ENCODE measurements at places on chromosomes 16 and 17.
A peak's percentile ranks its signal among the peaks of the same experiment; 100 is the strongest.

- no peak for DNase-seq
These were observed 14.3 kb downstream of the MNT start for GRCh38 chr17:2386400-2387085.

DNA sequence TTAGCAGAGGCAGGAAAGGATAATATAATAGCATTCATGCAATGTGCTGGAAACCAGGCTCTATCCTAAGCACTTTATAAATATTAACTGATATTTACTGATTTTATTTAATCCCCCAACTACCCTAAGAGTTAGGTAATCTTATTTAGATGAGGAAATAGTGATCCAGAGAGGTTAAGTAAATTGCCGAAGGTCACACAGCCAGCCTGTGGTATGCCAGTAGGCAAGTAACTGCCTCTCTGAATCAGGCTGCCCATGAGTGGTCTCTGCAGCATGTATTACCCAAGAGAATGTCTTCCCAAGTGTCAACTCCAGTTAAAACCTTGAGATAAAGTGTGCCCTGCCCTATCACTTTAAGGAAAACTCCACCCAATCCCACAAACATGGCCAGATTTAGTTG is 25.3 kb upstream of the LYRM9 start:
- DNase-seq: no peak

DNA sequence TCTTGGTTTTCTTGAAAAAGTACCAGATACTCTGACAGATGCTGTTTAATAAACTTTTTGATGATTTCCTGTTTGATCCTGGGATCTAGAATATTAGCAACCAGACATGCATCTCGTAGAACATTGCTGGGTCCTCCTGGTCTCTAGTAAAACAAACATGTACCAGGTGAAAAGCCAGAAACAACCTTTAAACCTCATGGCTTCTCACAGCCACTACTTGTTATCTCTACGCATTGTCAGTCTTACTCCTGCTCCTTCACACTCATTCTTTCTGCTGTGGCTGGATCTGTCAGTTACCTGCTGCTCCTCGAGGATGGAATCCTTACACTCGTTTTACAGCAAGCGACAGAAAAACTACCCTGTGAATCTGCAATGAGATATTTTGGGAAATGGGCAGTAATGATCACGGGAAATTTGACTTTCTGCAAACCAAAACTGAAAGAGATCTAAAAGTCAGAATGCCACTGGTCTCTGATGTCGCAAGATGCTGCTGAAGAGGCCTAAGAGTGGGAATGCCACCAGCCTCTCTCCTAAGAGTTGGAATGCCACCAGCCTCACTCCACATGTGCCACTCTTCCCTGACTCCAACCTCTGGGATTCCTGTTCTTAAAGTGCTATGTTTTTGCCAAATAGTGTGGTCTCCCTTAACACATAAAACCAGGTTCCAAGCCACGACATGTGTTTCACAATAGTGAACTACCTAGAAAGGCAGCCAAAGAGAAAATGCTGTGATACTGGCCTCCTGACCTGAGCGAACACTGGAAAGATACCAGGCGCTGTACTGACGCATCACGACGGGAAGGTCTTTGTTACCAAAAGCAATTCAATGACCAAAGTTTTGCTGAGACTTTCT is 86.3 kb downstream of the VPS53 start:
- peak; percentile 42 for DNase-seq

DNA sequence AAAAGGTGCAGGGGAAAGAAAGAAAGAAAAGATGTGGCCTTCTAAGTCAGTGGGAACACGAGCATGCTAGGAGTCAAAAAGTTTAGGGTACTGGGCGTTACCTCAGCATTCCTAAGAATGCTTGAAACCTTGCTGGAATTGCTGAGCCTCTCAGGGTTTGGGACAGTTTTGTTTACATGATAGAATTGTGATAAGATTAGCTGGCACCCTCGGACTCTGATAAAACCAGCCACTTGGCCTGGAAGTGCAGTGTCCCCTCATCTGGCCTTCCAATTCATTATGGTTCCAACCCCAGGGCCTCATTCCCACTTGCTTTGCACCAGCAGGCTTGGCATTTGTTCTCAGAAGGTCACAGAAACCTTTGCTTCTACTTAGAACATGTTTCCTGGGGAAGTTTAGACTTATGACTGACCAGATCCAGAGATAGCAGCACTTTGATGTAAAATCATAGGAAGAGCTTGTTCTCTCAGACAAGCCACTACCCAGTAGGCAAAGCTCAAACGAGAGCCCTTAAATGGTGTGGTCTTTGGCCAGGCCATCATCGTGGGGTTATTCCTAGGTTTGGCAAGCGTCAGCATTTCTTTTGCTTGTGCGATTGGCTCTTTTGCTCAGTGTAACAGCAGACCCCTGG is 8.0 kb downstream of the SGF29 start:
- DNase-seq: no peak

GRCh38 chr16:84396537-84397008 is 28.2 kb downstream of the ATP2C2 start:
- peak; percentile 59 for DNase-seq

GRCh38 chr16:1991588-1991947 is 1.8 kb downstream of the SYNGR3 start:
- no peak for DNase-seq

- peak; percentile 2 for DNase-seq
These were observed 115.1 kb downstream of the PPM1E start for GRCh38 chr17:58870747-58871146.

DNA sequence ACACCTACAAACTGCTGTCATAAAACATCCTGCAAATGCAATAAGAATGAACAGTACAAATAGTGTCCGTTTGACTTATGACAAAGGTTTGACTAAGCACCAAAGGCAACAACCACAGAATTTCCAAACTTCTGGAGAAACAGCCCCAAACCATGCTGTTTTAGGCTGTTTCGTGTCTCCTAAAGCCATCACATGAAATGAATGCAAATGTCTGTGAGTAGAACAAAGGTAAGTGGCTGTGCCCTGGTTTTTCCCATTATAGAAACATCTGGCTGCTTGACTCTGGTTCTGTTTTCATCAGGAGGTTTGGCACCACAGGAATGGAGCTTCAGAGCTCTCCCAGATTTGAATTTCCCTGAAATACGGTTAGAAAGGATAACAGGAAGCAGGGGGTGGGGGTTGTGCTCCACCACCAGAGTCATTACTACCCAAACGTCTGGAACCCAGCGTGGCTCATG is 4.6 kb upstream of the EMP2 start:
- no peak for DNase-seq

DNA sequence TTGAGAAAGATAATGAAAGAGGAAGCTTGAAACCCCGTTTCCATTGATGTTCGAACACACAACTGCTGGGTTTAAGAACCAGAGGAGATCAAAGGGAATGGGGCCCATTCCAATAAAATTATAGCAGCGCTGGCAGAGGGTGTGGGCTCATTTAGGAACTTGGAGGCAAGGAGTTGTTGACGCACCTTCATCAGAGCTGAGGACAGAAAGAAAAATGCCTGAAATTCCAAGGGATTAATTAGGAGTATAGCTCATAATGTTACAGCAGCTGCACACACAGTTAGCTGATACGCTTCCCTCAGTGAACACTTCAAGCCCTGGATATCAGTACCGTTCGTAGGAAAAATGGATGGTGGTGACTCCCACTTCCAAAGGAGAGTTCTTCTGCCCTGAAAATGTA is 127.2 kb downstream of the AXIN2 start:
- DNase-seq: peak; percentile 43

GRCh38 chr17:7835814-7836595 is 2.0 kb downstream of the KDM6B start:
- DNase-seq: peak; percentile 44

DNA sequence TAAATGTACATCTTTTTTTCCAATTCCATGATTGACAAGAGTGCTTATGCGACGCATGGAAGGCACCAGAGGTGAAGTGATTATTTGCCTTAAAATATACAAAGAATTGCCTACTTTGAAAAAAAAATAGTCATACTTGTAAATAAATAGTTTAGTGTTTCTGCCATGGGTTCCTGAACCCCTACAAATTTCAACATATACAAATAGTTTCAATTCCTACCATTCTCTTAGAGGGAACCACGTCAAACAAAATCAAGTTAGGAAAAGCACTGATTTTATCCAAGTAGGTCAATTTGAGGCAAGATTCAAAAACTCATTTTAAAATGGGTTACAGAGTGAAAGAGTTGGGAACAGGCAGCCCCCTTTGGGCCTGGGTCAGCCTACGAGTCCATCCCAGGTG is 11.7 kb downstream of the CMTM3 start:
- peak; percentile 54 for DNase-seq

GRCh38 chr16:84919269-84919668 is 92.1 kb downstream of the ZDHHC7 start:
- DNase-seq: no peak

DNA sequence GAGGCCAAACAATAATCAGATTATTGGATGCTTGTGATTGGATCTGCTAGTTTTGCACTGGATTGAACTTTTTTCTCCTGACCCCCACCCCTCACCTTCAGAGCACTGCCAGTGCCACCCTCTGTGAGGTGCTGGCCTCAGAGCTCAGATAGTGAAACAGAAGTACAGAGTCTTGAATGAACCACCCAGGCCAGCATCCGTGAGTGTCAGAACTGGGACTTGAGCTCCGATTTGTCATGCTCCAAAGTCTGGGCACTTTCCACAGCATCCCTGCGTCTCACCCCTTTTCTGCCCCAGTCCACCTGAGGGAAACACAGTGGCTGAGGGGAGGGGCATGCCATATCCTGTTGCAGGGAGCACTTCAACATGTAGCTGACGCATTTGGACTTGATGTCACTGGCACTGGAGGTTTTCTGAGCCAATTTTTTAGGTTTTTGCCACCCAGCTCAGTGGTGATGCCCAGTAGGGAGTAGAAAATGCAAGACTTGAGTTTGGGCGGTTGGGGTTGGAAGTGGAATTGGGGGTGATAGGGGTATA is 47.3 kb downstream of the SMPD3 start:
- no peak for DNase-seq

DNA sequence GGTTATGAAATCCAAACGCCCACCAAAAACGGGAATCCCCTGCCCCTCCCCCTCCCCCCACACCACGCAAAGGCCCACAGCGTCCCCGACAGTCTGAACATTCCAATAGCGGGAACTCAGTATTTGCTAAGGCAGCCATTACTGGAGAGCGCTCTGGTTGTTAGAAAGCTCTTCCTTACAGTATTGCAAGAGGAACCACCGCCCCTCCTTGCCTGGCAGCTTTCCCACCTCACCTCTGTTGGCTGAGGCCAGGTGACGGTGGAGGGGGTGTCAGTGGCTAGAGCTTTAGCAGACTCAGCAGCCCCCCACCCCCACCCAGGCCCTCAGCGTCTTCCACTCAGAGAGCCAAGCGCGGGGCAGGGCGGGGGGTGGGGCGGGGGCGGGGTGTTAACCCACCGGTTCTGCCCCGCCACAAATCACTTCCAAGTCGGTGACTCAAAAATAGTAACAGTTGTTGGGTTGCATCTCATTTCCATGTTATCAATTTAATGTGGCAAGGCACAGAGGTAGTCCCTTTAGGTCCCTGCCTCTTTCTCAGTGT is 2.2 kb upstream of the PLEKHH3 start:
- peak; percentile 59 for DNase-seq

DNA sequence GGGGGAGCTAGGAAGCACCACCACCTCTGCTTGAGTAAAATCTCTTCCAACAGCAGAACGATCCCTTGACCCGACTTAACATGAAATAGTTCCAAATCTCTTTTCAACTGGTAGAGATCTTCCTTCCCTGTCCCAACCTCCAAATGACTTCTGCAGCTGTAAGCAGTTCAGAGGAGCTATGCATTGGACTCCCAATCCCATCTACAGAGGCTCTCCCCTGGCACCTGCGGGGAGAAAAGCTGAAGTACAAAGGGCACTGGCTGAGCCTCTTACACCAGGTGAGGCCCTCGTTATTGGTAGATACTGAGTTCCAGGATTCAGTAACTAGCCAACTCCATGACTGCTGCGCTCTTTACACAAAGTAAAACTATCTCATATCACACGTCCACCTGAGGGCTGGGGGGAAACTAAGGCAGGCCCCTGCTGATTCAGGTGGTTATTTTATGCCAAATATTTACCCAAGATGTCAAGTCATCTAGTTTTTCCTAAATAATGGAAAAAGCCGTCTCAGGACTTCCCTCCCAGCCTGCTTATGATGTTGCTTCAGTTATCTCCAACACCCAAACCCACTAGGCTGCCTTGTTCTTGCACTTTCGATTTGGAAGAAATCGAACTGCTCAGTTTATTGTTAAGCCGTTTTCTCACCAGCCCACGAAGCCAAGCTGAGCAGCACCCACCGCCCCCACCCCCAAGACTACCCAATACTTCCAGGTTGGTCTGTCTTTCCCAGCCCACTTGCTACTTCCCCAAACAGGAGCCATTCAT is 3.2 kb downstream of the ACTG1 start:
- peak; percentile 35 for DNase-seq

- DNase-seq: no peak
These were observed 80.8 kb downstream of the GAS7 start for GRCh38 chr17:10117581-10118001.

DNA sequence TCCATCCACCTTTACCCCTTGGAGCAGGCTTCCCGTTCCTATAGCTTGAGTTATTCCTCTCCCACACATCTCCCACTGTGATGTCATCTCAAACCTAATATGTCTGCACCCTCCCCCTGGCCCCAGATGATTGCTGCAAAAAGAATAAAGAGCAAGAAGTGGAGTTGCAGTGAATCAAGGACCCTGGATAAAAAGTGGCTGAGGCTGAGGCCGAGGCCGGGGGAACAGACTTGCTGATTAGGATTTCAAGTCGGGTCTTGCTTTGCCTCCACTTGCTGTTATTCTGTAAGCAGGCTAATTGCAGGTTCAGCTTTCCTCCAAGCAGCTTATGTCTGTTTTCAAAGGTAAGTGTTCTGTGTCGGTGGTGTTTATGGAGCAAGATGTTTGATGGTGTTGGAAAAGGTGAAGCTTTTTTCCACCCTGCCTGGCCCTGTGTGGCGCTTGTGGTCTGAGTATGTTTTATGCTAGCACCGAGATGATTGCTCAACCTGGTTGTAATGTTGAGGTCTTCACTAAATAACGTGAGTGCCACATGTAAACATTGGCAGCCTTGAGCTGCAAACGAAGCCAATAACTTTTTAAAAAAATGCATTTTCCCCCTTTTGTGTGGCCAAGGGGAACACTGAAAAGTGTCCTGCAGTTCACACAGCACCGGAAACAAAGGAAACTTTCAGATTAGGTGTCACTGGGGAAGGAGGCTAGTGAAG is 15.4 kb downstream of the HS3ST3B1 start:
- peak; percentile 87 for DNase-seq

DNA sequence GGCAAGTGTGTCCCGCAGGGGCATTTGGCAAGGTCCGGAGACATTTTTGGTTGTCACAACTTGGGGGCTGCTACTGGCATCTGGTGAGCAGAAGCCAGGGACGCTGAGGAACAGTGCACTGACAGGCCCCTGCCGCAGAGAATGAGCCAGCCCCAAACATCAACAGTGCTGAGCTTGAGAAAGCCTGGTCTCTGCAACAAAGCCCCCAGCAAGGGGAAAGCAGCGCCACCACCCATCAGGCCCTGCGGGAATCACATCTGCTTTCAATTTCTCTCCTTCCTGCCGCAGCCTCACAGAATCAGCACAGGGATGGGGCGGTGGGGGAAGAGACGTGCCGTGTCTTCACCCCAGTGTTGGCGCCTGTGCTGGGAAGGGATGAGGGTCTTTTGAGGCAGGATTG is 14.8 kb upstream of the PRPSAP1 start:
- DNase-seq: peak; percentile 55

- peak; percentile 32 for DNase-seq
These were observed 119.1 kb downstream of the FTO start for GRCh38 chr16:53822936-53823529.

GRCh38 chr16:9934723-9935508 is 247.3 kb downstream of the GRIN2A start:
- DNase-seq: no peak
